Activated CD4-positive, CD25-positive, alpha-beta regulatory T cell treated with anti-CD3 and anti-CD28 coated beads, Interleukin-2, amount 50 U/mL, for 72 hours (primary cell): ENCODE measurements at places on chromosomes 2 and 18.

- no peak for DNase-seq
These were observed 1154.5 kb upstream of the CHAC2 start for GRCh38 chr2:52613064-52613463.

- peak; percentile 15 for DNase-seq
These were observed 27.1 kb downstream of the TTC32 start for GRCh38 chr2:19874726-19875125.

- DNase-seq: no peak
These were observed 80.3 kb downstream of the XRCC5 start for GRCh38 chr2:216189410-216189809.

- DNase-seq: no peak
These were observed 113.0 kb downstream of the PTRHD1 start for GRCh38 chr2:24680196-24680595.

- DNase-seq: no peak
These were observed 836.5 kb upstream of the ID2 start for GRCh38 chr2:7845332-7845731.

DNA sequence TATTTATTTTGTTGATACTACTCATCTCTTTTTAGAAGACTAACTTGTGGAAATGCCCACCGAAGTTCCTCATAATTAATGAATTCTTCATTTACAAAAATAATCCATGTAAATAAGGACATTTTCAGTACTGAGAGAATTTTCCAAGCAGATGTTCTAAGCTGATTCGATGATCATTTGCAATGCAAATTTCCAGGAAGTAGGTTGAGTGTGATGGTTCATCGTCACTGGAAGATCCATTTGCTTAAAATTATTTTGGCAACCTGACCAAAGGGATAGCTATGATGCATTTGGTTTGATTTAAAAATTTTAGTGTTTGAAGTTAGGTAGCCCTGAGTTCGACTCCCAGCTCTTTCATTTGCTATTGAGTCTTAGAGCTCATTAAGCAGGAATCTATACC is 257.3 kb upstream of the RASGRP3 start:
- DNase-seq: no peak

GRCh38 chr2:206255003-206255402 is 19.5 kb upstream of the ZDBF2 start:
- no peak for DNase-seq

GRCh38 chr18:70377317-70377799 is 88.5 kb downstream of the SOCS6 start:
- DNase-seq: no peak

- no peak for DNase-seq
These were observed 102.5 kb upstream of the RASGRP3 start for GRCh38 chr2:33373986-33374385.

DNA sequence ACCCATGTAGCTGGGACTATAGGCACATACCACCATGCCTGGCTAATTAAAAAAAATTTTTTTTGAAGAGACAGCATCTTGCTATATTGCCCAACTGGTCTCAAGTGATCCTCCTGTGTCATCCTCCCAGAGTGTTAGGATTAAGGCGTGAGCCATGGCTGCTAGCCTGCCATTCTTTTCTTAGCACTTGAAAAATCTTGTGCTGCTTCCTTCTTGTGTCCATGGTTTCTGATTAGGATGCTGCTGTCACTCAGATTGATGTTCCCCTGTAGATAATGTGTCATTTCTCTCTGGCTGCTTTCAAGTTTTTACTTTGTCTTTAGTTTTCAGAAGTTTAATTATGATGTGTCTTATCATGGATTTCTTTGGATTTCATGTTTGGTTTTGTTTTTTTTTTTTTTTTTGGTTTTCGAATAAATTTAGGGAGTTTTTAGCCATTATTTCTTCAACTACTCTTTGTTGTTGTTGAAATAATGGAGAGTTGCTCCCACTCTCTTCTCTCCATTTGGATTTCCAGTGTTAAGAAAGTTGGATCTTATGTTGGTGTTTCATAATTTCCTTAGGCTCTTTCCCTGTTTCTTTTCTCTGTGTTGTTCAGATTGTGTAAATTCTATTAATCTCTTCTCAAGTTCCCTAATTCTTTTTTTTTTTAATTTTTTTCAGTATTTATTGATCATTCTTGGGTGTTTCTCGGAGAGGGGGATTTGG is 2.5 kb downstream of the ATP9B start:
- no peak for DNase-seq

DNA sequence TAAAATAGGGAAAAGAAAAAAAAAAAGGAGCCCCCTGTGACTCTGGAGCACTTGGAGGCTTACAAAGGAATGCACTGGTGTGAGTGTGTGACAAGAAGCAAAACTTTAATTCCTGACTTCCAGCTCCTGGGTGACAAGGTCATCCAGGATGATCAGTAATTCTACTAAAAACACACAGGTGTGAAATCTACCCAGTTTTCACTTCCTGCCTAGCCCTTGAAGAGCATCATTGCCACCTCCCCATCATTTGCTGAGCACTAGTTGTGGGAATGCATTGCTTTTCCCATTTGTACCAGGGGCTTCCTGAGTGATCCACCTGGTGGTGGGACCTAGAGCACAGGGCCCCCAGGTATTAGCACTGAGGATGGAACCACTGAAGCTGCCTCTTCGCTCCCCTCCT is 139.7 kb upstream of the RIOK3 start:
- no peak for DNase-seq

DNA sequence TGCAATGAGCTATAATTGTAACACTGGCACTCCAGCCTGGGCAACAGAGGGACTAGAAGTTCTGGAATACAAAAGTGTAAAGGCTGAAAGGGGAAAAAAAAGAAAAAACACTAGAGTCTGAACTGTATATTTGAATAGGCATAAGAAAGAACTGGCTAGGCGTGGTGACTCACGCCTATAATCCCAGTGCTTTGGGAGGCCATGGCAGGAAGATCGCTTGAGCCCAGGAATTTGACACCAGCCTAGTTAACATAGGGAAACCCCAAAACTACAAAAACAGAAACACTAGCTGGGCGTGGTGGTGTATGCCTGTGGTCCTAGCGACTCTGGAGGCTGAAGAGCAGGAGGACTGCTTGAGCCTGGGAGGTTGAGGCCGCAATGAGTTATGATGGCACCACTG is 70.6 kb downstream of the SAP130 start:
- no peak for DNase-seq

DNA sequence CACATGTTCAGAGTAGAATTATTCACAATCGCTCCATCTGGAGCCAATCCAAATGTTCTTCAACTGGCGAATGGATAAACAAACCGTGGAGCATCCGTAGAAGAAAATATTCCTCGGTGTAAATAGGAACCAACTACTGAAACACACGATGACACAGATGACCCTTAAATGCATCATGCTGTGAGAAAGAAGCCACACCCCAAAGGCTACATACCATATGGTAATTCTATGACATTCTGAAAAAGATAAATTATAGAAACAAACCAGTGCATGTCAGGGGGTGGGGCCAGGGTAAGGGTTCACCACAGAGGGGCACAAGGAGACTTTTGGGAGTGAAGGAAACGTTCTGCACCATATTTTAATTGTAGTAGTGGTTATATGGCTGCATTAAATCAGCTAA is 312.2 kb upstream of the SMIM21 start:
- no peak for DNase-seq

DNA sequence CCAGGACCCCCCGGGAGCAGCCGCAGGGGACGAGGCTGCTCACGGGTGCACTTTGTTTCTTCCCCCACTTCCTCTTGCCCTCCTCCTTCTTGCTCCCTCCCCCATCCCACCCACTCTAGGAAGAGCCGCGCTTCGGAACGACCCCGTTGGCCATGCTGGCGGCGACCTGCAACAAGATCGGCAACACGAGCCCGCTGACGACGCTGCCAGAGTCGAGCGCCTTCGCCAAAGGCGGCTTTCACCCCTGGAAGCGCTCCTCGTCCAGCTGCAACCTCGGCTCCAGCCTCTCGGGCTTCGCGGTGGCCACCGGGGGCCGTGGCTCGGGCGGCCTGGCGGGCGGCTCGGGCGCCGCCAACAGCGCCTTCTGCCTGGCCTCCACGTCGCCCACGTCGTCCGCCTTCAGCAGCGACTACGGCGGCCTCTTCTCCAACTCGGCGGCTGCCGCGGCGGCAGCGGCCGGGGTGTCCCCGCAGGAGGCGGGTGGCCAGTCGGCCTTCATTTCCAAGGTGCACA is 1.3 kb downstream of the SP9 start:
- DNase-seq: peak; percentile 38

GRCh38 chr2:236164925-236165841 is 3.0 kb downstream of the GBX2 start:
- no peak for DNase-seq

DNA sequence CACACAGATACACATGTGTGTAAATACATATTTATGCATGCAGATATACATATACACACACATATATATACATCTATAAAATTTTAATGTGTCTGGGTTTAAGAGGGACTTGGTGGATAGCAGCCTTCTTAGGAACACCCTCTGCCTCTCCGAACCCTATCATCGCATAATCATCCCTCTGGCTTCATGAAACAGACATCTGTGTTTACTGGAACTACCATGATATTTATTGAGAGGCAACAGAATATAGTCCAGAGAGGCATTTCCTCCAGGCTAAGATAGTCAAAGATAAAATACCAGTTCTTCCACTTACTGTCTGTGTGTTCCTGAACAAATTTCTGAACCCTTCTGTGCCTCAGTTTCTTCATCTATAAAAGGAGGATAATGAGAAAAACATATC is 239.0 kb upstream of the FANCL start:
- DNase-seq: no peak
